Activated CD4-positive, alpha-beta T cell treated with anti-CD3 and anti-CD28 coated beads, Interleukin-2, amount 50 U/mL, for 24 hours (primary cell): ENCODE measurements at places on chromosomes 1 and 21.

GRCh38 chr1:173628888-173629287, 6.2 kb upstream of the TEX50 start:
- no peak for DNase-seq

DNA sequence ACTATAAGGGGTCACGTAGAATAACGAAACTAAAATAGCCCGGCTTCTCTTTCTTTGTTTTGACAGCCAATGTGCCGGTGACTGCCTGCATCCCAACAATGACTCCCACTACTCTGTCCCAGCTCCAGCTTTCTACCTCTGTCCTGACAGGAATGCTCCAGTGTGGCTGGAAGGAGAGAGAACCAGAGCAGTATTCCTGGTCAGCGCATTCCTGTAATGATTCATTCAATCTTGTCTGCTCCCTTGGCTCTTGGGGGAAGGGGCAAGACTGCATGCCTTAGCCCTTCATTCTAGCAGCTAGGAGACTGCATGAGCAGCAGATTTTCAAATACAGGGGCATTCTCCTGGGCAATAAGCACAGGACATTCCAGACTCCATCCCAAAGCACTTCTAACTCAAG, 132.1 kb upstream of the PRMT6 start:
- DNase-seq = no peak

GRCh38 chr1:103250441-103250861, 142.1 kb upstream of the COL11A1 start:
- no peak for DNase-seq

- DNase-seq = no peak
Observed at GRCh38 chr1:36380143-36380619, 5.5 kb downstream of the STK40 start.

DNA sequence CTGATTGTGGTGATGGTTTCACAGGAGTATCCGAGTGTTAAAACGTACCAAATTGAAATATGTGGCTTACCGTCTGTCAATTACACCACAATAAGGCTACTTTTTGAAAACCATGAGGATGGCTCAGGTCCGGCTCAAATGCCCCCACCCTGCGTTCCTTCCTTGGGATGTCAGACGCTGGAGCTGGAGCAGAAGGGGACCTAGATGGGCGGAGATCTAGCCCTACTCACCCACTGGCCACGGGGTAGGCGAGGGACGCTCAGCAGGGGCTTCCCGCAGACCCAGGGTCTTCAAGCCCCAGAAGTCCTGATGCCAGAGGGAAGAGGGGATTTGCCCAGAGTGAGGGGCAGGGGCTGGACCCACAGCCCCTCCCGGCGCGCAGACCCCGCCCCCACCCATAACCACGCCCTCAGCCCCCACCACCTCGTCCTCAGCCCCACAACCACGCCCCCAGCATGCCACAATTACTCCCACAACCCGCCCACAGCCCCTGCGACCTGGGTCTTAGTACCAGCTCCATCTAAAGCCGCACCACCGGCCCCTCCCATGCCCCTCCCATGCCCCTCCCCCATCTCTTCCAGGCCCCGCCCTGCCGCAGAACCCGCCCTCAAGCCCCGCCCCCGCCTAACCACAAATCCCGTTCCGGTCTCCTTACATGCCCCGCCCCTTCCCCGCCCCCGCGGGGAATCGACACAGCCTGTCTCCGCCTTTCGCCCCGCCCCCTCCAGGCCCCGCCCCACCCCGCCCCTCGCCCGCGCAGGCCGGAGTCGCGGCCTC, at the start of gene LRRC3:
Gene LRRC3, plus strand, starts transcription at position 764 of the 777 bp plus-strand sequence. CDS start 1,135 bp downstream, outside the sequence.
- peak; percentile 76 for DNase-seq

DNA sequence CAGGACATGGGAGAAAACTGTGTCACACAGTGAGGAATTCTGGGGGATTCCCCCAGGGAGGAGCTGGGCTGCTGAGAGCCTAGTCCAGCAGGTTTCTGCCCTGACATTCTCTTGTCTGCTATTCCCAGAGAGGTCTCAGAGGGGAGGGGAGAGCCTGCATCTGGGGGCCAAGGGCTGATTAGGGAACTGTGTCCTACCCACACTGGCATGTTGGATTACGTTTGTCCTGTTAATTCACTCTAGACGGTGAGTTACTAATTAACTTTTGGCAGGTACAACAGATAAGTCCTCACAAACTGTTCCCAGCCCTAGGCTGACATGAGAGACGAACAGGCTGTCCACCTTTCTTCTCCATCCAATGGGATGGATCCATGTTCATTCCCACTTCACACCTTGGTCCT, 2.6 kb upstream of the SH3BGRL3 start:
- no peak for DNase-seq

DNA sequence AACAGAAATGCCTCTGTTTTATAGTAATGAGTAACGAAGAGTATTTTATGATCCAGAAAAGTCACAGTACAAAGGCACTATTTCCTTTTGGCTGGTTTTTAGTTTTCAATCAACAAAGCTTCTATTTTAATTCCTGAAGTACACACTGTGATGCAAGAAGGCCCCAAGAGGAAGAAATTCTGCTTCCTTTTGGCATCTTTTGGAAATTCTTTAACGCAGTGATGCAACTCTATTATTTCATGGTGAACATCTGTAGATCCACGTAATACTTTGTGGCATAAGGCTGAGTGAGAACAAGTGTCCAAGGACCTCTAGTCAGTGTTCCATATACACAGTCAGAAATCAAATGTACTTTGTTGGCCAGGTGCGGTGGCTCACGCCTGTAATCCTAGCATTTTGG, 137.5 kb downstream of the TGFB2 start:
- DNase-seq = no peak

DNA sequence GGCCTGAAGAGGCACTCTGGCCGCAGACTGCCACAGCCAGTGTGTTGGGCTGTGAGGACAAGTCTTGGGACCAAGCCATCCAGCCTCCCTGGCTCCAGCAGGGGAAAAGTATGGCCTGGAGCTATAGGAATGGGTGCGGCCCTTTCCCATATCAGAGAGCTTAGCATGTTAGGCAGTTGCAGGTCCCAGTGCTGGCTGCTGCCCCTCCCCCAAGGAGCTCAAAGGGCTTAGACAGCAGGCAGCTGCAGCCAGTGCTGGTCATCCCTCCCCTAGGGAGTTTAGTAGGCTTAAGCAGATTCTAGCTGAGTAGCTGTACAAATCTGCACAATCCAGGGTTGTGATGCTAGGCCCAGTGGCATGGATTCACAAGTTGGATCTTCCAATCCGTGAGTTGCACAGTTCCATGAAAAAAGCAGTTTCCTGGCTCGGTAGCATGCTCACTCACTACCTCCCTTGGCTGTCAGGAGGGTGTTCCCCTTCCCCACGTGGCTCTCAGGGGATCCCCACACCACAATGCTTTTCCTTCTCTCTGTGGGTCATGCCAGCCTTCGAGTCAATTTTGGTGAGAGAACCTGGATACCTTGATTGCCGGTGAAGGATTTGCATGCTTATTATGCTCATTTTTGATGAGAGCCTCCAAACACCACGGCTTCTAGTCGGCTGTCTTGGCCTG, 1490.8 kb downstream of the BRINP3 start:
- DNase-seq = no peak

GRCh38 chr1:103110701-103111100, 2.4 kb upstream of the COL11A1 start:
- no peak for DNase-seq

GRCh38 chr1:52150946-52151345, 9.1 kb downstream of the ZFYVE9 start:
- DNase-seq = no peak

GRCh38 chr1:51421964-51422363, 91.6 kb upstream of the TTC39A start:
- no peak for DNase-seq

DNA sequence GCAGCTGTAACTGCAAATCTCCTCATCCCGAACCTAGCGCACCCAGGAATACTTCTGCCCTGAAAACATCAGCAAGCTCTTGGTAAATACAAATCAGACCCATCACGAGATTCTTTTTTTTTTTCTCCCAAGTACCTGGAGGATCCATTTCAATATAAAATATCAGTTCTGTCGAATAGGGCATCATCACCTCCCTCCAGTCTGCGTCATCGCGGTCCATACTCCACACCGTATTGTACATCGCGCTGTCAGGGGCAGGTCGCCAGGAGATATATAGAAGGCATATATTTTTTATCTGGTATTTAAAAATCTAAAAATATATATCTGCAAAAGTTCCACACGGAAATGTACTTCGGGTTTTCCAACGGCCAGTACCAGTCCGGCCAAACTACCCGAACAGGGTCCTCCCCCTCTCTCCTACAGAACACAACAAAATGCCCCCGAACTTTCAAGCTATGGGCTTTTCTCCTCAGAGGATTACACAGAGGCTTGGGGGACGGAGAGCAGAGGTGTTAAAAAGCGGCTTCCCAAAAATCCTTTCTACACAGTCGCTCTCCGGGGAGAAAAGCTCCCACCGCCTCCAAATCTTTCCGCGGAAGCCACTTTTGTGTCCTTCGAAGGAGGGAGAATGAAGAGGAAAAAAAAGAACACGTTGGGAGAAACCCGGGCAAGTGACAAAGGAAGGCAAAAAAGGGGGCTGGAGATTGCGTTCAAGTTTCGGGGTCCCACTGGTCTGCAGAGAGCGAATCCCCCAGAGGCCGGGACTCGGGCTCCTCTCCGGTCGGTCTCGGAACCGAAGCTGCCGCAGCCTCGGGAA, 509 bp downstream of the PIK3R3 start:
- peak; percentile 1 for DNase-seq

GRCh38 chr1:226327761-226328162, 18.8 kb upstream of the LIN9 start:
- no peak for DNase-seq

- DNase-seq = no peak
Observed at GRCh38 chr1:51656374-51656773, 39.5 kb downstream of the OSBPL9 start.

DNA sequence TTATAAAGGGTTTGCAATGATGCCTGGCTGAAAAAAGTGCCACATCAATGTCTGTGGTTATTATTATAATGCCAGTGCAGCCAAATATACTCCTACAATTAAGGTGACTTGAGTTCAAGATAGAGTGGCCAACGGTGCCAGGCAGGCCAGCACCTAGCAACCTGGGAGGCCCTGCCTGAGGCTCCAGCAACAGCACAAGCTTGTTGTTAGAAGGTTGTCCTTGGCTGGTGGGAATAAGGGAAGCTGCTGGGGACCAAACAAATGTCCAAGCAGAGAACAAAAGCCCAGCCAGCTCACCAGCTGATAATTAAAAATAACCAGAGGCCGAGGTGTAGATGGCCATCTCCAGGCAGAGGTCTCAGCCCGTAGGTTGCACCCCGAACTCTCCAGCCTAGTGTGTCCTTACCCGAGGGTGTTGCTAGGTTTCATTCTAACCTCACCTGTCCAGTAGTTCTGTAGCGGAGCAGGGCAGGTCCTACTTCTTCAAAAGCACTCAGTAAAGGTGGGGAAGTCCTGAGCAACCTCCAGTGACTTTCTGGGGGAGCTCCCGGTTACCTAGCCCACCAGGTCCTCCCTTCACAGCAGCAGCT, 1.9 kb downstream of the TMPRSS2 start:
- DNase-seq = no peak
